Fibroblast of skin of right quadriceps (primary cell): ENCODE measurements at places on chromosomes 7 and 10.

GRCh38 chr10:70858759-70859158 is 29.6 kb downstream of the PCBD1 start:
- DNase-seq = no peak

GRCh38 chr7:151511946-151512345 is 7.7 kb downstream of the RHEB start:
- DNase-seq = no peak

- DNase-seq = peak; percentile 43
Observed at GRCh38 chr7:32670110-32671025, 175.1 kb downstream of the AVL9 start.

DNA sequence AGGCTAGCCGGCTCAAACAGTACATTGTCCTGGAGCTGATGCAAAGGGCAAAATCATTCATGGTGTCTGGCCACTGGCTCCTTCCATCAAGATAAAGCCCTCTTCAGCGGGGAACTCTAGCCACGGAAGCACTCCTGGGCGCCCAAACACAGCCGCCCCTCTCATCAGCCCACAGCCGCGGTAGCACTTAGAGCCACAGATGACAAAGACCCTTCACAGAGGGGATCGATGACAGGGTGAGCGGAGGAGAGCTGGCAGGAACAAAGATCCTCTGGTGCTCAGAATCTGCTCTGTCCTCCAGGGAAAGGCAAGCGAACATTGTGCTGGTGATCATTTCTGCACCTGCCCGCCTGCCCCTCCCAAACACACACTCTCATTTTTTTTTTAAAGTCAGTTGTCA is 222.2 kb upstream of the NRP1 start:
- no peak for DNase-seq

DNA sequence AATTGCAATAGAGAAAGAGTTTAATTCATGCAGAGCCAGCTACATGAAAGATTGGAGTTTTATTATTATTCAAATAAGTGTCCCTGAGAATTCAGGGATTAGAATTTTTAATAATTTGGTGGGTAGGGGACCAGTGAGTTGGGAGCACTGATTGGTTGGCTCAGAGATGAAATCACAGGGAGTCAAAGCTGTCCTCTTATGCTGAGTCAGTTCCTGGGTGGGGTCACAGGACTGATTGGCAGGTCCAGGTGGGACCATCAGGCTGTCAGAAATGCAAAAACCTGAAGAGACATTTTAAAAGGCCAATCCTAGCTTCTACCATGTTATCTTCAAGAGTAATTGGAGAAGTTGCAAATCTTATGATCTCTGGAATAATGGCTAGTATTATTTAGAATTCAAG is 56.0 kb upstream of the KAT6B start:
- no peak for DNase-seq

- DNase-seq = no peak
Observed at GRCh38 chr10:119762035-119762434, 36.2 kb downstream of the INPP5F start.

GRCh38 chr10:26780793-26781601 is 79.8 kb downstream of the ABI1 start:
- peak; percentile 90 for DNase-seq

GRCh38 chr7:27890205-27890849 is 150.4 kb downstream of the TAX1BP1 start:
- DNase-seq = no peak

- no peak for DNase-seq
Observed at GRCh38 chr10:34116220-34116641, 698.9 kb downstream of the PARD3 start.

DNA sequence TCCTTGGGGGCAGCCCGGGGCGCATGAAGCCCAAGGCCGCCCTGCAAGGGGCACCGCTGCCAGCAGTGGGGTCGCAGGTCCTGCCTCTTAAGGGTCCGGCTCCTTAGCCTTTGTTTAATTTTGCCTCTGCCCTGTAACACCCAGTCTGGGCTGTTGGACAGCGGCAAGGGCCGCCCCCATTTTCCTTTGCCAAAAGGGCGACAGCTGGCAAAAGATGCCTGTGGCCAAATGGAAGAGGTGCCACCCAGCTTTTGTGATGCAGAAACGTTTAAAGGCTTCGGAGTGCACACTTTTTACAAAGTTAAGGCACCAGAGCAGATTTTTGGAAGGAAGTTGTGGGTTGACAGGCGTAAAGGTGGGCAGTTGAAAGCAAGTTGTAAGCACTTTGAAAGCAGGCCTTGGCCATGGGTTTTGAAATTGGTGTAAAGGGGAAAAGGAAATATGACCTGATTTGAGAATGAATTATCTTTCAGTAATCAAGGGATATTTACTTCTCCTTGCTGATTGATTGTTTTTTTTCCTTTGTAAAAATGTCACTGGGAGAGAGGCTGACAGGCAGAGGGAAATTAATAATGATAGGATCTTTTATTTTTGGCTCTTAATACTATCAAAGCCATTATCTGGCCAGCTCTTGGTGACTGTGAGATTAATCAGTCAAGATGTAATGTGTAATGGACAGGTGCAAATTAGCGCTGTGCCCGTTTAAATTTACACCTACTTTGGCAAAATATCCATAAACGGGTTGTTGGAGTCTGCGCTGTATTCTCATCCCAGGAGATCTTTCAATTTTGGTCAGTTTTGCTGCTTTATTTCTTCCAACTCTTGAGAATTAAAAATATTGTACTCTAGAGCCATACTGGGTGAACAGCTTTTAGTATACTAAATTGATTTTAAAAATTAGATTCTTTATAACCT is 1.2 kb downstream of the CASD1 start:
- peak; percentile 19 for DNase-seq

DNA sequence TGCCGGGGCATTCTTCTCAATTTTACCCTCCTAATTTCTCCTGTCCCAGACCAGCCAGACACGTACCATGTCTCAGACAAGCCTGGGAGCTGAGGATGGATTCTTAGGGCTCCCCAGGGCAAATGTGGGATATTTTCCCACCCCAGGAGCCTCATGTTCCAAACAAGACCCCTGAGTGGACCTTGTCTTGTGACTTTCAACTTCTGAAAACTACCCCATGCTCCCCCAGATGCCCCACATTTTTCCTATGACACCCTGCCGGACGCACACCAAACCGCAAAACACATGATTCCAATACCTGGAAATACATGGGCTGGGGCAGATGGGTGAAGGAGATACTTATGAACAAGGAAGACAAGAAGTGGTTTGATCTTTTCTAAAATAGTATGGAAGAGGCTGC is 874 bp downstream of the GIMAP5 start:
- DNase-seq = no peak

DNA sequence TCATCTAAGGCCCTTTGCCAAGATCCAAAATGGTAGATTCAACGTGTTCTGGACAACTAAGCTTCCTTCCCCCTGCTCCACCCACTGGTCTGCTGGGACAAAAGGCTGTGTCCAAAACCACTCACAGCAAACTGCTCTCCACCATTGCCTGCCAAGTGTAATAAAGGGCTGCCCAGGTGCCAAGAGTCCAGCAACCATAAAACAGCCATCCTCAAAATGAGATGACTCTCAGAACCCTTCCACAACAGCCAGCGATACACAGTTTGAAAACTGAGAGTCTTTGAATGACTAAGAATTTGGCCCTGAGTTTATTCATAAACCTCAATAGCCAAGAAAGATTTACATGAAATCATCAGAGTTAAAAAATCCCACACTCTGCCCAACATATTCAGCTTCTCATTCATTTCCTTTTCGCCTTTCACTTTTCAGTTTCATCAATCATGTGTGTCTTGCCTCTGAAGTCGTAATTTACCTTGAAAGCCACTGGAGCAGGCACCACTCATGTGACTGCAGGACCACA is 658.1 kb upstream of the MGMT start:
- DNase-seq = peak; percentile 58
